Pons (tissue), 1 donor: ENCODE measurements at places on chromosomes 16 and 17.

- no peak for DNase-seq
These were observed 2.7 kb upstream of the HSD11B2 start for GRCh38 chr16:67428146-67428731.

DNA sequence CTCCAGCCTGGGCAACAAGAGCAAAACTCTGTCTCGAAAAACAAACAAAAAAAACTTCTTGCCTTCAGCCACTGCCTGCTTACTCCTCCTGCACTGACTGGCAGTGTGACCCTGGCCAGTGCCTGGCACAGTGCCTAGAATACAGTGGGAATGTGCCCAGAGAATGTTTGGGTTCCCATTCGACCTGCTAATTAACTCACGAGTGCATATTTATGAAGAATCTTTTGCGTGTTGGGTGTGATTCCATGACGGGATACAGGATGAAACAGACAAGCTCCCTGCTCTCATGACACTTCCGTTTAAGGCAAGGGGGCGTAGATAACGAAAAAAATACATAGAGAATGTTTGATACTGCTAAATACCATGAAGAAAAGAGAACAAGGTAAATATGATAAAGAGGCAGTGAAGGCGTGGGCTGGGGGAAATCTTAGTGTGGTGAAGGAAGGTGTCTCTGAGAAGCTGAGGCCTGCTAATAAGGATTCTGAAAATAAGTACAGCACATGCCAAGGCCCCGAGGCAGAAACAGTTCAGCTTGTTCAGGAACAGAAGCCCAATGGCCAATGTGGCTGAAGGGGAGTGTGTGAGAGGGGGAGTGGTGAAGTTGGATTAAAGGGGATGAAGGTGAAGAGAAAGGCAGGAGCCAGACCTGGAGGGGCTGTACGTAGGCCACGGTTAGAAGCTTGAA, 4.3 kb downstream of the ABI3 start:
- DNase-seq: no peak

GRCh38 chr16:1543085-1543896, 9.8 kb downstream of the TMEM204 start:
- peak; percentile 61 for DNase-seq

DNA sequence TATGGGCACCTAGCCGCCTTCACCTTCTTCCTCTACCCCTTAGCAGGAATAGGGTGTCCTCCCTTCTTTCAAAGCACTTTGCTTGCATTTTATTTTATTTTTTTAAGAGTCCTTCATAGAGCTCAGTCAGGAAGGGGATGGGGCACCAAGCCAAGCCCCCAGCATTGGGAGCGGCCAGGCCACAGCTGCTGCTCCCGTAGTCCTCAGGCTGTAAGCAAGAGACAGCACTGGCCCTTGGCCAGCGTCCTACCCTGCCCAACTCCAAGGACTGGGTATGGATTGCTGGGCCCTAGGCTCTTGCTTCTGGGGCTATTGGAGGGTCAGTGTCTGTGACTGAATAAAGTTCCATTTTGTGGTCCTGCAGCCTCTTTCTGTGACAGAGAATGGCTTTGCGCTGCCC, 4.6 kb downstream of the TMUB2 start:
- DNase-seq: no peak

GRCh38 chr17:40121181-40122135, at the start of gene MSL1:
TSS of gene MSL1 (plus strand) at chr17:40121971. CDS start at chr17:40122613, 642 bp downstream.
- peak; percentile 76 for DNase-seq

GRCh38 chr17:73211745-73212144, 18.9 kb downstream of the COG1 start:
- no peak for DNase-seq

GRCh38 chr17:19733953-19734526, 14.1 kb downstream of the ALDH3A1 start:
- no peak for DNase-seq

- no peak for DNase-seq
These were observed 40.6 kb downstream of the PRMT7 start for GRCh38 chr16:68351463-68351862.

GRCh38 chr17:45942284-45942683, 47.9 kb downstream of the MAPT start:
- DNase-seq: peak; percentile 99
